Activated CD4-positive, alpha-beta memory T cell treated with anti-CD3 and anti-CD28 coated beads, Interleukin-2, amount 10 ng/mL, durations not matched to agents 7 days and 5 days (primary cell): ENCODE measurements at places on chromosomes 2 and 18. TPM values are rescaled to one million over a fixed set of nuclear protein-coding genes. Genes with fewer than 3 reads are reported as not detected.

DNA sequence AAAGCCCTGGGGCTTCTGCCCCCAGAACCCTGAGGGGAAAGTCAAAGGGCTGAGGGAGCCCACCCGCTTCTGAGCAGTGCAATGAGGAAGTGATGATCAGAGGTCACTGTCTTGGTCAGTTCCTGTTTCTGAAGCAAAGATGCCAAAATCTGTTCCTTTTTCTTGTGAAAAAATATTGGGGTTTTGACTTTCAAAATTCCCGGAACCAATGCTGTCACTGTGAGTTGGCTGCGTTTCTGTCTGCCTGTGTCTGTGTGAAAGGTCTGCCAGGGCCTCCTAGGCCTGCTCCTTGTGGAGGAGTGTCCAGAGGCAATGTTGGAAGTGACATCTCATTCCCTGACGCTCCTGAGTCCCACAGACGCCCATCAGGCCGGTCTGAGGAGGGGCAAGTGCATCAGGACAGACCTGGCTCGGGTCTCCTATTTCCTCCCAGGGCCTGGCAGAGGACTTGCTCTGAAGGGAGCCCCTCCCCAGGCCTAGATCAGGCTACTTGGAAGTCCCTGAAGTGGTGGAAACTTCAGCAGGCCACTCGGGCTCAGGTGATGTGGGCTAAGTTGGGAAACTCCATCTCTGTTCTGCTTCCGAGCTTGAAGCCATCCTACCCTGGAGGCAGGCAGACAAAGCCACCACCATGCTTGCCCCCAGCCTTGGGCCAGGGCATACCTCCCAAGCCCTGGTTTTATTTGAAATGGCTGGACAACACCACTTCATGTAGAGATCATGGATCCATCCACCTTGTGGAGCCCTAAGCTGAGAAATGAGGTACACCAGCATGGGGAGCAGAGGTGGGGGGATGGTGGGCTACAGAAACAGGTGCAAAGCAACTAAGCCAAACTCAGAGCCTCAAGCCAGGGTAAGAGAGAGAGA lies 51.0 kb downstream of the PKDCC start:
- DNase-seq, result no peak
- H3K27ac ChIP-seq, result peak overlapping the region; percentile 53
- peaks cover 49% of the 10 kb centered on the region for H3K4me1 ChIP-seq
- H3K4me3 ChIP-seq, result no peak overlapping the region

DNA sequence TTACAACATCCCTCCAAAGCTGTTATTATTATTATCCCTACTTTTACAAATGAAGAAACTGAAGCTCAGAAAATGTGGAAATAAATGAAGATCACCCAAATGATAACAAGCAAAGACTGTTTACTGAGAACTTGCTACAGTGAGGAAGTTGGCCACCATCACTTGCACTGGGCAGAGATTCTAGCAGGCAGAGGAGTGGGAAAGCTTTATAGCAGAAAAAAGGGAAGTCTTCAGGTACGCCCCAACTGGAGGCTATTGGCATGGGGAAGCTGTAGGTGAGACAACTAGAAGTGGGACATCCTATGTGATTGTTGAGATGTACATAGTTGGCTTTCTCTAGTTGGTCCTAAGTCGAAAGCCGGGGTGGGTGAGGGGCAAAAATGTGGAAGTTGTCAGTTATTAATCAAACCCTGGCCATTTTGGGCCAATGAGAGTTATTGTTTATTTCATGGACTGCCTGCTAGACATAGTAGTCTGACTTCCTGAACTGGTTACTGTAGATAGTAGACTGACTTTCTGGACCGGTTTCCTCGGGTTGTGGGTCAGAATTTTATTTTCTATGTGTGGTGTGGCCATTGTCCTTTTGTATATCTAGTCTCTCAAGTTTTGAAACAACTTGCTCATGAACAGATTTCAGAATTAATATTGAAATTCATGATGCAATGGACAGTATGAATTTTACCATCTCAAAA lies 40.2 kb upstream of the STAT4 start:
- H3K36me3 ChIP-seq, result peaks cover 34% of the 10 kb centered on the region
- H3K4me1 ChIP-seq, result peaks cover 50% of the 10 kb centered on the region
- no peaks in the 10 kb centered on the region for H3K27me3 ChIP-seq
- no peak overlapping the region for H3K27ac ChIP-seq

DNA sequence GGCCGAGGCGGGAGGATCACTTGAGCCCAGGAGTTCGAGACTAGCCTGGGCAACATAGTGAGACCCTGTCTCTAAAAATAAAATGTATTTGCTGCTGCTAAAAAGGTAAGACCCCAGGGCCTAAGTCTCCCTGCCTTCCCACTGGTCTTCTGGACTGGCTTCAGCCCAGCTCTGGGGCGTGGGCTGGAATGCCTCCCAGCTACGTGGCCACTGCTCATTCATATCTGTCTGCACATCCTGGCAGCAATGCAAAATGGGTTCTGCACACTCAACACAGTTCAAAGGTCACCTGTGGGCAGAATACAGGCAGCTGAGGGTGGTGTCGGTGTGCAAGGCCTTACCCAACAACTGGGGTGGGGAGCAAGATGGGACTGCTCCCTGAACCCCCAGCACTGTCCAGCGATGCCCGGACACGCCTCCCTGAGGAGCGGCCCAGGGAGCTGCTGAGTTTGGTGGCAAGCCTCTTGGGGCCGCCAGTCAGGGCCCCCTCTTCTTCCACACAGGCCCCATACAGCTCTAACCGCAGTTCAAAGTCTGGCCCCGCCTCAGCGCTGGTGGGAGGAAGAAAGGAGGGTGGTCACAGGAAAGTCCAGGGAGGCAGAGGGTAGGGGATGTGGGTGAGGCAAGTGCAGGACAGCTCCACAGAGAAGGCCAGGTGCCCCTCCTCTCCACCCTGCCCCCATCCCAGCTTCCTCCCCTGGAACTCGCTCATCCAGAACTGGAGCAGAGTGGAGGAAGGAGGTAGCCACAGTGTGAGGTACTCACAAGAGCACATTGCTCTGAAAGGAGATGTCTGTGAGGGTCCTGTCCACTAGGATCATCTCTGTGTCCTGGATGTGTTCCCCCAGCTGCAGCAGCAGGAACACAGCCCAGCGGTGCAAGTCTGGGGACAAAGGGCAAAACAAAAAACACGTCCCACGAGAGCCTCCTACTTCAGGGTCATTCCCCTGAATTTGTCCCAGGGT lies 8.2 kb downstream of the WDR54 start:
- no peaks in the 10 kb centered on the region for H3K4me1 ChIP-seq
- no peaks in the 10 kb centered on the region for H3K27me3 ChIP-seq
- H3K36me3 ChIP-seq, result peaks cover 11% of the 10 kb centered on the region
- no peak overlapping the region for H3K4me3 ChIP-seq
- no peak for DNase-seq

GRCh38 chr2:45607701-45608100 lies 3.4 kb downstream of the SRBD1 start:
- no peaks in the 10 kb centered on the region for H3K27me3 ChIP-seq
- peaks cover 22% of the 10 kb centered on the region for H3K36me3 ChIP-seq
- no peak for DNase-seq
- no peak overlapping the region for H3K27ac ChIP-seq

DNA sequence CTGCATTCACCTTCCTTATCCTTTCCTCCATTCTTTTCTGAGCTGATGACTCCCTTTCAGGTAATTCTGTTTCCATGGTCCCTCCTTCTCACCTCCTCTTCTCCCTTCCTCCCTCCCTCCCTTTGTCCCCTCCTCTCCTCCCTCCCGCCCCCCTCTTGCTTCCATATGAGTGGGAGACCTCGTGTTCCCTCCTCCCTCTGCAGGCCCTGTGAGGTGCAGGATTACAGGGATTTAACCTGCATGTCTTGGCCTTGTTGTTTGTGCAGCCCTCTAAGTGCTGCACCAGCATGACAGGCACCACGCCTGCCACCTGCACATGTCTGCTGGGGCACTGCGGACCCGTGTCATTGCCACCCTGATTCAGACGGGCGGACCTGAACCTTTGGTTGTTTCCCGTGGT lies 103.1 kb downstream of the SNTG2 start:
- H3K36me3 ChIP-seq, result no peaks in the 10 kb centered on the region
- DNase-seq, result no peak
- no peaks in the 10 kb centered on the region for H3K4me1 ChIP-seq
- no peak overlapping the region for H3K27ac ChIP-seq
- H3K4me3 ChIP-seq, result no peak overlapping the region

GRCh38 chr2:113777371-113777770 lies 20.9 kb upstream of the SLC35F5 start:
- no peak for DNase-seq
- H3K27ac ChIP-seq, result no peak overlapping the region
- no peaks in the 10 kb centered on the region for H3K36me3 ChIP-seq
- H3K4me3 ChIP-seq, result no peak overlapping the region
- H3K4me1 ChIP-seq, result no peaks in the 10 kb centered on the region
- H3K27me3 ChIP-seq, result peaks cover 7% of the 10 kb centered on the region

Gene ITGA4
- total RNA-seq, result 252 TPM

Gene VWA3B
- not detected for total RNA-seq
